A549 treated with CpdA at 1 μM for 4 hours (cell line): ENCODE measurements at places on chromosomes 6 and 20. TPM values are rescaled to one million over a fixed set of nuclear protein-coding genes. Genes with fewer than 3 reads are reported as not detected.

The CLPSL2 gene
- total RNA-seq: 1.0 to 1.4 TPM in 2 of 5 replicates, not detected in the others

The RCAN2 gene
- not detected in 5 replicates for total RNA-seq

The VARS2 gene
- 11.6 to 13.4 TPM (median 12.4 TPM) in 5 replicates for total RNA-seq

The SCRT2 gene
- not detected in 5 replicates for total RNA-seq

The FARS2 gene
- 10.5 to 12.3 TPM (median 11.2 TPM) in 5 replicates for total RNA-seq

The COL19A1 gene
- not detected in 5 replicates for total RNA-seq

The LRFN2 gene
- total RNA-seq: not detected in 5 replicates

The DLK2 gene
- total RNA-seq: 2.7 to 7.1 TPM (median 5.8 TPM) in 5 replicates

The PGC gene
- total RNA-seq: not detected in 5 replicates

The CLIC5 gene
- total RNA-seq: not detected in 5 replicates

The ID4 gene
- 1.2 to 2.6 TPM (median 2.1 TPM) in 5 replicates for total RNA-seq

The SLC22A16 gene
- not detected in 5 replicates for total RNA-seq

The BAK1 gene
- 32.0 to 39.3 TPM (median 38.0 TPM) in 5 replicates for total RNA-seq

The RPS6KA2 gene
- total RNA-seq: 0.05 to 0.34 TPM (median 0.21 TPM) in 5 replicates

The BTNL2 gene
- total RNA-seq: not detected in 5 replicates

The SPEF1 gene
- total RNA-seq: 1.4 to 2.1 TPM (median 1.9 TPM) in 5 replicates

The C20orf96 gene
- 10.5 to 11.8 TPM (median 10.9 TPM) in 5 replicates for total RNA-seq

The EEF1A2 gene
- total RNA-seq: 136 to 164 TPM (median 141 TPM) in 5 replicates

The MMUT gene
- total RNA-seq: 4.9 to 7.4 TPM (median 5.8 TPM) in 5 replicates

The SLC17A4 gene
- total RNA-seq: not detected in 5 replicates

The SNX9 gene
- total RNA-seq: 27.2 to 31.3 TPM (median 29.2 TPM) in 5 replicates

The C6orf58 gene
- total RNA-seq: 0.14 to 0.21 TPM (median 0.21 TPM) in 3 of 5 replicates, not detected in the others

The ASF1A gene
- 9.7 to 11.3 TPM (median 10.7 TPM) in 5 replicates for total RNA-seq
